Vagina (tissue), 2 donors: ENCODE measurements at places on chromosomes 1 and 21.

DNA sequence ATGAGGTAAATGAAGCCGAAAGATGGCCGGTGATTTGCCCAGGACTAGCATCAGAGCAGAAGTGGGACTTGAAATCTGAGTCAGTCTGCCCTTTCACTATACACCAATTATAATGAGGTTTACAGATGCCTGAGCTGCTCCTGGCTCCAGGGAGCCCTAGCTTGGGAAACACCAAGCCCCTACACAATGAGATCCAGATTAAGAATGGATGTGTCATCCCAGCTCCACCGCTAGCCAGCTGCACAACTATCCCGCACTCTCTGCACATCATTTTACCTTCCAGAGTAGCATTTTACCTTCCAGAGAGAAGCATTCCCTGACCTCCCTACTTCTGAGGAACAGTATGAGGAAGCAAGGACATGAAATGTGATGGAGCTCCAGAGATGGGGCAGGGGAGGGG lies 27.0 kb downstream of the SERTAD4 start:
- DNase-seq, result no peak

DNA sequence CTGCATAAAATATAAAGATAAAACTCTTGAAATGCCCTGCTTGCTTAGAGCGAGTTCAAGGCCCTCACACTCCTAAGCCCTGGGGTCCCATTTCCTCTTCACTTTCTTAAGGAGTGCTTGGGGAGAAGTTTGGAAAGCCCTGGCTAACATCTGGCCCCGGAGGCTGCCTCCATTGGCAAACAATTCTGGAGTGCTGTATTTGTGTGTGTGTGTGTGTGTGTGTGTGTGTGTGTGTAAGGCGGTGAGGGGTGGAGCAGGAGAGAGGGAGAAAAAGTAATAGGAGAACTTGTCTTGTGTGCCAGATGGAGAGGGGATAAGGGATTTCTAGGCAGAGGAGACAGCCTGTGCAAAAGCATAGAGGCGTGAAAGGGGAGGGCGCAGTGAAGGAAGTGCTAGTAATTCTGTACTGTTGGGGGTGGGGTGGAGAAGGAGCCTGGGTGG lies 578 bp upstream of the TRIM62 start:
- DNase-seq, result no peak

DNA sequence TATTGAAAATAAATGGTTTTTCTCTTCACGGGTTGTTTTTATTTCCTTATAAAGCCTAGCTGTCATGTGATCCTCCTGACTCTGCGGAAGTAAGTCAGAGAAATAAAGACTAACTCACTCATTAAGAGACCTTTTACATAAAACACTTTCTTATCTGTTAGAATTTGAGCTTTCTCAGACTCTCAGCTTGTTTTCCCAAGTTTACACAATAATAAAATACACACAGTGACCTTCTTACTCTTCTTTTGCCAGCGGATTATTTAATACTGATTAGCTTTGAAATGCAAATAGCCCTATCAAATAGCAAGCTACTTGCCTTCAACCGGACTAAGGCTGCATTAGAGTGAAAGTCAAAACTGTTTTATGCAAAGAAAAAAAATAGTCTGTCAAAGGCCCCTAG lies 45.5 kb upstream of the CXADR start:
- DNase-seq, result no peak

GRCh38 chr1:16072616-16073484 lies 601 bp downstream of the FAM131C start:
- DNase-seq, result no peak

DNA sequence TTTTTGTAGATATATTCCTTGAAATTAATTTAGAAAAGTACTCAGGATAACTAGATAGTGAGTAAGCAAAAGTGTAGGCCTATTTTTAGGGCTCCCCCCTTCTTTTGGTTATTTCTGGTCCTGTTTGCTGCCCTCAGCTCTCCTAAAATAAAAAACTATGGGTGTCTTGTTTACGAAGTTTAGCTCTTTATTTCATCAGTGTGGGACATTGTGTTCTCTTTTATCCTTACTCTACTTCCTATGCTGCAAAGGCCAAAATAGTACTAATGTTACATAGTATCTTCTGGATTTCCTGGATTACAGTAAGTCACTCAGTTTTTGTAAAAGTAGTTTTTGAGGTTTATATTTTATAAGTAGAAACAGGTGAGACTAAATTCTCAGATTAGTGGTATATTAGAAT lies 15.4 kb downstream of the CEP350 start:
- DNase-seq, result no peak

- no peak for DNase-seq
These were observed 37.5 kb downstream of the C1orf141 start for GRCh38 chr1:67097305-67097704.

GRCh38 chr1:183027791-183028190 lies 4.6 kb downstream of the LAMC1 start:
- no peak for DNase-seq

DNA sequence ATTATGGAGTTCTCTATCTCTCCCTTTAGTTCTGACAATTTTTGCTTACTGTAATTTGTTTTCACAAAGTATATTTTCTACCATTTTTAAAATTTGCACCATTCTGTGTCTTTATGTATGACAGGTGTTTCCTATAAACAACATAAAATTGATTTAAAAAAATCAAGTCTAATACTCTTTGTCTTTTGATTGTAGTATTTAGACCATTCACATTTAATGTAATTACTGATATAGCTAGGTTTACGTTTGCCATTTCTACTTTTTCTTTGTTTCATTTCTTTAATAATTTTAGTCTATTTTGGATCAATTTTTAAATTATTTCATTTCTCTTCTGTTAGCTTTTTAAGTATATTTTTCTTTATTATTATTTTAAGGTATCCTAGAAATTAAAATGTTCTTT lies 44.4 kb upstream of the LCE5A start:
- DNase-seq, result no peak

GRCh38 chr1:169107603-169108208 lies 1.2 kb downstream of the ATP1B1 start:
- DNase-seq, result no peak

- no peak for DNase-seq
These were observed 4.4 kb downstream of the THEM5 start for GRCh38 chr1:151849126-151849525.

DNA sequence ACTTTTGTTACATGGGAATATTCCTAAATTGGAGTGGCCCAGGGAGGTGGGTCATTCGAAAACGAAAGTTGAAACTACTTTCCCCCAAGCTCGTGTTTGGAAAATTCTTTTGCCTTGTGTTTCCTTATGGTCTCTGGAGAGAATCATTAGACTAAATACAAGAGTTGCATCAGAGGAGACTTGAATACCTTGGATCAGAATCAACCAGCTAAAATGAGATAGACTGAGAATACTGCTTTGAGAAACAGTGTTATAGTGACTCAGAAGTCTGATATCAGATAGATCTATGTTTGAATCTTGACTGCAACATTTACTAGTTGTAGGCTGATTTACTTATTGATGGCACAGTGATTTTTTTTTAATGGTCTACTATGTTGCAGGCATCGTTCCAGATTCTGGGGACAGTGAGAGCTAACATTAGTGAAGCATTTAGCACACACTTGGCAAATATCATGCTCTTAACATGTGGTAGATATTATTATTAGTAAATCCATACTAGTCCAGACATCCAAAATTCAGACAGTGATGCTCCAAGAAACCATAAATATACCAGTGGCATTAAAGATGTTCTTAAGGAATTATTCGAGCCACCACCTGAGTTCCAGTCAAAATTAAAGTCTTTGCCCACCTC lies 12.9 kb upstream of the ACTN2 start:
- DNase-seq, result no peak

GRCh38 chr1:181985936-181986906 lies 75.3 kb downstream of the ZNF648 start:
- DNase-seq, result no peak

GRCh38 chr1:171965777-171966176 lies 124.5 kb downstream of the DNM3 start:
- DNase-seq, result no peak

DNA sequence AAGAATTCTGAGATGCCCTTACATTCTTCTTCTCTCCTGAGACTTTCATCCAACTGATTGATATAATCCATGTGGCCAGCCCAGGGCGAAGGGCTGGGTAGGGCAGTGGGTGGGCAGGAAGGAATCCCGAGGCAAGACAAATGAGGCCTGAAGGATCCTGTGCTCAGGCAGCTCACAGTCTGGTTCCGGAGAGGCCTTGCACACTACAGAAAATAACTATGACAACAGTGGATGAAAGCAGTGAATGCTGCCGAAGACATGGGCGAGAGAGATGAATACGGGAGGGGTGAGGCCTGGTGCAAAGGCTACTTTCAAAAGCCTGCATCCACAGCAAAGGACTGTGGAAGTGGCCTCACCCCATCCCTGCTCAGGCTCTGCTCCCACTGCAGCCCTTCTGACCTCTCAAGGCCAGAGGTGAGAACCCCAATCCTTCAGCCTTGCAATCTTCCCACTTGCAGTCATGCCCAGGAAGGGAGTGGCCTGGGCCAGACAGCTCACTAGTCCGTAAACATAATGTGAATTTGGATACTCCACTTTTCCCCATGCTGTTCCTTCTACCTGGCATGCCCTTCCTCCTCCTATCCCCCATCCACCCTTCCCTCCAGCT lies 183.7 kb upstream of the EDN2 start:
- DNase-seq, result no peak

GRCh38 chr1:210448297-210448892 lies 119.7 kb downstream of the HHAT start:
- DNase-seq, result no peak

DNA sequence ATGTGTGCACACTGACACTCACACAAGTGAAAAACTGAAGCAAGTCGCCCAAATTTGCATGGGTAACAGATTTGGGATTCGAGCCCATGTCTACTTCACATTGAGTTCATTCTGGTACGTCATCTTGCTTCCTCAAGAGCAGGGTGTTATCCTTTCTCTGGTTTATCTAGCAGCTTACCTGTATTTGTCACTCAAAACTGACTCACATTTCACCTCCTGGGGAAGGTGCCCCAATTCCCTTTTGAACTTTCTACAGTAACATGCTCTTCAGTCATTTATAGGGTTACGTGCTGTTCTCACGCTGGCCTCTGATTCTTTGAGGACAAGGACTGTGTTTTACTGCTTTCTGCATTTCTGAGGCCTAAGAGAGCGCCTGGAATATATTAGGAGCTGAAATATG lies 162.8 kb downstream of the PDE4B start:
- no peak for DNase-seq

DNA sequence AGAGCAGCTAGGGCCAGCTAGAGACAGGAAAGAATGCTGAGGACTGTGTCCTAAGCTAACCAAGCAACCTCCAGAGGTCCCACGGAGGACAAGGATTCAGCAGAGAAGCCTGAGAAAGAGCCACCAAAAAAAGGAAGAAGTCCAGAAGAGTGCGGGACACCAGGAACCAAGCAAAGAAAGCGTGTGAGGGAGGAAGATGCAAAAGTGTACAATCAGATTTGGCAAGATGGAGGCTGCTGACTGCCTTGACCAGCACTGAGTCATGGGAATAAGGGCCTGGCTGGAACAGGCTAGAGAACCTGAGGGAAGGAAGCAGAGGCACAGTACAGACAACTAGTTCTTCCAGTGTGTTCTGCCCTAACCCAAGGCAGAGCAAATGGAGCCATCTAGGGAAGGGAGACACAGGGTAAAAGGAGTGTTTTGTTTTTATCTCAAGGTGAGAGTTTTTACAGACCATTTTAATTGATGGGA lies 18.5 kb downstream of the TP53BP2 start:
- no peak for DNase-seq

DNA sequence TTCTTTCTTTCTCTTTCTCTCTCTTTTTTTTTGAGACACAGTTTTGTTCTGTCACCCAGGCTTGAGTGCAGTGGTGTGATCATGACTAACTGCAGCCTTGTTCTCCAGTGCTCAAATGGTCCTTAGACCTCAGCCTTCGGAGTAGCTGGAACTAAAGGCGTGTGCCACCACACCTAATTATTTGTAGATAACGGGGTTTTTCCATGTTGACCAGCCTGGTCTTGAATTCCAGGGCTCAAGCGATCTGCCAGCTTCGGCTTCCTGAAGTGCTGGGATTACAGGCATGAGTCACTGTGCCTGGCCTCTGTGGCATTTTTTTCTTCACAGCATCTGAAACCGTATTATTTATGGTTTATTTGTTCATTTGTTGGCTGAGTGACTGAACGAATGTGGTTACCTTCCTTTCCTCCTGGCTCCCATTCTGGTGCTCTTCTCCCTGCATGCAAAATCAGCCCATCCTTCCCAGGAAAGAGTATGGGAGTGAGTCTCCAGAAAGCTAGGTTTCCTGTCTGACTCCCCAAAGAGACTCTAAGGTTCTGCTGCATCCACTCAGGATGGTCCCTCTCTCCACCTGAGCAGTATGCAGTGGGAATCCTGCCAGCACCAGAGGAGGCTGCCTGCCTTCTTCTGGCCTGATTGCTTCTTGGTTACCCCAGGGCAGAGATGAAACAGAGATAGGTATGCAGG lies 155.0 kb upstream of the BEND5 start:
- no peak for DNase-seq

DNA sequence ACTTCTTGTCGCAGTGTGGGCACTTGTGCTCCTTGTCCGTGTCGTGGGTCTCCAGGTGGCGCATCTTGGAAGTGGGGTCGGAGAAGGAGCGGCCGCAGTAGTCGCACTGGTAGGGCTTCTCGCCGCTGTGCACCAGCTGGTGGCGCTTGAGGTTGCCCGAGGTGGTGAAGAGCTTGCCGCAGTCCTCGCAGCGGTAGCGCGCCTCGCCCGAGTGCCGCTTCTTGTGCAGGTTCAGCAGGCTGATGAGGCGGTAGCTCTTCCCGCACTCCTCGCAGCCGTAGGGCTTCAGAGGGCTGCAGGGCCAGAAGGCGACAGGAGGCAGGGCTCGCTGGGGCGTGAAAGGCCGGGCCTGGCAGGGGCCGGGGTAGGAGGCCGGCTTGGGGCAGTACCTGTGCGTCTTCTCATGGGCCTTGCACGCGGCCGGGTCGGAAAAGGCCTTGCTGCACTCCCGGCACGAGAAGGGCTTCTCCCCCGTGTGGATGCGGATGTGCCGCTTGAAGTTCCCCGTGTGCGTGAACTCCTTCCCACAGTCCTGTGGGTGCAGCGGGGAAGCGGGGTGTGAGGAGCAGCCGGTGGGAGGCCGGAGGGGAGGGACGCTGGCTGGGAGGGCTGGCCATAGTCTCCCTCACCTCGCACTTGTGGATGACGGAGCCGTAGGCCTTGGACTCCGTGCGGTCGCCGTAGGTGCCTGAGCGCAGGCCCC lies 31.4 kb downstream of the ZBTB17 start:
- DNase-seq, result no peak

DNA sequence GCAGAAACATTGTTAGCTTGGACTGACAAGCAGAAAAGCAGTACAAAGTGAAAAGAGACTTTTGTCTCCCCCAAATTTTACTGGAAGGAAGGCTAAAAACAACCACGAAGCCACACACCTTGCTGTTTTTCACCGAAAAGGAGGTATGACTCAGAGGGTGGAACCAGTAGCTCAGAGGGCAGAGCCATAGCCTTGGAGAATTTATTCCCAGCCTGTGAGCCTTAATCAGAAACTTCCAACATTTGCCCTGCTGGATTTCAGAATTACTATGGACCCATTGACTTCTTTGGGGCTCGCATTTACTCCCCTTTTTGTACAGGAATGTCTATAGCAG lies 32.0 kb downstream of the RPS6KC1 start:
- DNase-seq, result no peak
